Activated T-cell treated with anti-CD3 and anti-CD28 coated beads, Interleukin-2, amount 50 U/mL, for 1 hour (primary cell): ENCODE measurements at places on chromosomes 7 and 10.

DNA sequence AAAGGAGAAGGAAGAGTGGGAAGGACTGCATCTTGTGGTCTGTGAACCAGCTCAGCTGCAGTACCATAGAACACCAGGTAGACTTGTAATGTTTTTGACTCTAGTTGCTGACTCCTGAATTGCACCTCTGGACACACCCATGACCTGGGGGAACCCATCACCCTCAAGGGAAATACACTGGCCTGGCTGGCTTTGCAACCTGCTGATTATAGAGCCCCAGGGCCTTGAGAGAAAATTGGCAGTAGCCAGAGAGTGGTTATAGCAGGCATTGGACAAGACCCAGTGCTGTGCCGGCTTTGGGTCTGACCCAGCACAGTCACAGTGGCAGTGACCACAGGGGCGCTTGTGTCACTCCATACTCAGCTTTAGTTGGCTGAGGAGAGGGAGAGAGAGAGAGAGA lies 902.3 kb downstream of the GRID1 start:
- no peak for DNase-seq

DNA sequence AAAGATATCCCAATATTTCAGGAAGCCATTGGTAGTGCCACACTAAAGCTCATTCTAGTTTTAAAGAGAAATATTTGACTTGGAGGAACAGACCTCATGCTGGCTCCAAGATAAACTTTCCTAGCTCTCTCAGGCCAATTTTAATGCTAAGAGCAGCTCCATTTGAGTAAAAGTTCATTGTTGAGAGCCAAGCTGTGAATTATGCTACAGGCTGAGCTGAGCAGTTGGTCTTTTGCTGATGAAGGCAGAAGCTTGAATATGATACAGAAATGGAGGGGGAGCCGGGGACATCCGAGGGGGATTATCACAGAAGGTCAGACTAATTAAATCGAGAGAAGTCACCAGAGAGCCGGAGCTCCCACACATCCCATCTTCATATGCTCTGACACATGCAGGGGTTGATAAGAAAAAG lies 175.7 kb upstream of the AUTS2 start:
- no peak for DNase-seq

DNA sequence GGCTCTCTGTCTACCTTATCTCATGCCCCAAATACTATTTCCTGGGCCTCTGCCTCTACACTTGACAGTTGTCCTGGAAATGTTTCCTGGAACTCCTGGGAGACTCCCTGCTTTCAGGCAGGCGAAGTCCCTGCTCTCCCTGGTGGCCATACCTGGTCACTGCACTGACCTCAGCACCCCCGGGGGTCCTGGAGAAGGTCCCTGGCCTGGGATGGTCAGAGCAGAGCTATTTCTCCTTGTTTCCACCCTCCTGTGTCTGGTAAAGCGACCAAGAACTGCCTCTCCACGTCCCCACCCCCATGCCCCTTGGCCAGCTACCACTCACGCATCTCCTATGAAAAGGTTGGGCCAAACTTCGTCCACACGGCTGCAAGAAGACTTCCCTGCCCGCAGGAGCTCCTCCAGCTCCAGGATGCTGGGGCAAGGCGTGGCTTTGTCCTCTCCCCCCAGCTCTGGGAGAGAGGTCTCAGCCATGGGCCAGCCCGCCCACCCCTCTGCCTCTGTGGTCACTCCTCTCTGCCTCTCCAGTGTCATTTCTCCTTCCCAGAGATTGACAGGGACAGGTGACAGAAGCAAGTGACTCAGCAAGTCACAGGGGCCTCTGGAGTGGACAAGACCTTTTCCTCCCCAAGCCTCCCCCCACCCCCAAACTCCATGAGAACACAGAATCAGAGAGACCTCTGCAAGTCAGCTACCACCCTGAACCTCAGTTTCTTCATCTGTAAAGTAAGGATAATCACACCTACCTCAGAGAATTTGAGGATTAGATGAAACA lies 2.6 kb upstream of the SAMD8 start:
- no peak for DNase-seq

GRCh38 chr10:12796401-12797160 lies 204.9 kb downstream of the CCDC3 start:
- no peak for DNase-seq

DNA sequence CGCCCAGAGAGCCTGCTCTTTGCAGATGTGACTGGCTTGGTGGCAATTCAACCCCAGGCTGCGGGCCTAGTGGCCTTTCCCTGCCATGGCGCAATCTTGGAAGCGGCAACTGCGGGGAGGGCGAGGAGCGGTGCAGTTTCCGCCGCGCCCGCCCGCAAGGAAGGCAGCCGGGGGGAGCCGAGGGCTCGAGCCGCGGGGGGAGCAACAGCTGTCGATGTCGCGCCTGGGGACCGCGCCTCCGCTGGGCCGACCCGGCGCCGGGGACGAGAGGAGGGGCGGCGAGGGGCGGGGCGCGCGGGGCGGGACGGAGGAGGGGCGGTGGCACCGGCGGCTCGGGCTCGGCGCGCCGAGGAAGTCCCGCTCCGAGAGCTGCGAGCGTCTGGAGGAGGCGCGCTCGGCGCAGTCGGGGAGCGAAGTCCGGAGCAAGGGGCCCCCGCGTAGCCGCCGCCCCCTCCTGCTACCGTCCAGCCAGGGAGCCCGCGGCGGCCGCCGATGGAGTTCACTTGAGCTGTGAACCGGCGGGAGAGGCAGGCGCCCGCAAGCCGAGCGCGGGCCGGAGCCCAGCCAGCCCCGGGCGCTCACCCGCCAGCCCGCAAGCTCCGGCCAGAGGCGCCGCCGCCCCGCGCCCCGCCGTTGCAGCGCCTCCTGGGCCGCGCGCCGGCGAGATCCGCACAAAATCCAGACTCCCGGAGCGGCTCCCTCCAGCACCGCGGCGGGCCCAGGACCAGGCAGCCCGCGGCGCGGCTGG lies 438.1 kb upstream of the GALNT17 start:
- DNase-seq, result peak; percentile 75

DNA sequence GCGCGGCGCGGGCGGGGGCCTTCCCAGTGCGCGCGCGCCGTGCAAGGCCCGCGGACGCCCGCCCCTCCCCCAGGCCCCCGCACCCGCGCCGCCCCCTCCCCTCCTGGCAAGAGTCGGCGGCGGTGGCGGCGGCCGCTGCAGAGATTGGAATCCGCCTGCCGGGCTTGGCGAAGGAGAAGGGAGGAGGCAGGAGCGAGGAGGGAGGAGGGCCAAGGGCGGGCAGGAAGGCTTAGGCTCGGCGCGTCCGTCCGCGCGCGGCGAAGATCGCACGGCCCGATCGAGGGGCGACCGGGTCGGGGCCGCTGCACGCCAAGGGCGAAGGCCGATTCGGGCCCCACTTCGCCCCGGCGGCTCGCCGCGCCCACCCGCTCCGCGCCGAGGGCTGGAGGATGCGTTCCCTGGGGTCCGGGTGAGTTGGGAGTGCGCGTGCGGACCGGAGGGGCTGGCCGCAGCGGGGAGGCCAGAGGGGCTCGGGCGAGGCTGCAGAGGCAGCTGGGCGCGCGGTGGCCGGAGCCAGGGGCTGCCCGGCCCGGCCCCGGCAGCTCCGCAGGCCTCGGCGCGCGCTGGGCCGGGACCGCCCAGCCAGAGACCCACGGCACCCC lies at the start of gene BMPR1A:
Gene BMPR1A (plus strand): TSS at position 109 of the 602 bp plus-strand sequence. CDS start 119,400 bp downstream, outside the sequence.
- DNase-seq, result no peak

DNA sequence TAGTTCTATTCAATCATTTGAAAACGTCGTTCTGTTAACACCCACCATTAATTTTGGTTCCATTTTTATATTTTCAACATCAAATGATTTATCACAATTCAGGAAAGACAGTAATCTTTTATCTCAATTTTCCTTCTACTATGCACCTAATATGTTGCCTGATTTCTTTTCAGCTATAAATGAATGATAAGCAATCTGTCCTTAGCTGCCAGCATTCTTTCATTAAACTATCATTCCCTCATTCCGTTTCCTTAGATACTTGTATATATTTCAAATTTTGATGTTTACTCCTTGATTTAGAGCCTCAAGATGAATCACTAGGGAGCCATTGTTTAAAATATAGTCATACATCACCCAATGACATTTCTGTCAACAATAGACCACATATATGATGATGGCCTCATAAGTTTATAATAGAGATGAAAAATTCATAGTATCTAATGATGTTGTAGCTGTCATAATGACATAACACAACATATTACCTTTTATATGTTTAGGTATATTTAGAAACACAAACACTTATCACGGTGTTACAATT lies 661.7 kb downstream of the IPMK start:
- DNase-seq, result no peak

- no peak for DNase-seq
Measured at GRCh38 chr7:60017-60675, 132.2 kb upstream of the FAM20C start.

DNA sequence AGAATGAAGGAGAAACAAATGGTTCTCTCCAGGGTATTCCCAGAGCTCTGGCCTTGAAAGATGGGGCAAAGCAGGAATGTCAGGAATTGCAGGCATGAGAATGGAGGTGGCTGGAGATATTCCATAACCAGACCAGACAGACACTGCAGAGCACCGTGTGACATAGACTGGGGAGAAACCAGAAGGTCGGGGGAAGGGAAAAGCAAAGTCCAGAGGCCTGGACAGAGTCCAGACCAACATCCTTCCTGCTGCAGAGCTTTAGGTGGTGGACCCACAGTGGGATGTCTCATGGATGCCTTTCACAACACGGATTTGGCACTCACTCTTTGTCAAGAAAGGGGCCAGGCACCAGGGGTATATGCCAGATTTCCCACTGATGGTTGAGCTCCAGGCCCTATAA lies 177.2 kb upstream of the INHBA start:
- no peak for DNase-seq
